Bronchial epithelial cell (primary cell): ENCODE measurements at places on chromosomes 7 and 10. TPM values are rescaled to one million over a fixed set of nuclear protein-coding genes. Genes with fewer than 3 reads are reported as not detected.
A peak's percentile ranks its signal among the peaks of the same experiment; 100 is the strongest.

GRCh38 chr10:100522107-100522801 is 2.6 kb upstream of the SEC31B start:
- peak; percentile 89 for DNase-seq

DNA sequence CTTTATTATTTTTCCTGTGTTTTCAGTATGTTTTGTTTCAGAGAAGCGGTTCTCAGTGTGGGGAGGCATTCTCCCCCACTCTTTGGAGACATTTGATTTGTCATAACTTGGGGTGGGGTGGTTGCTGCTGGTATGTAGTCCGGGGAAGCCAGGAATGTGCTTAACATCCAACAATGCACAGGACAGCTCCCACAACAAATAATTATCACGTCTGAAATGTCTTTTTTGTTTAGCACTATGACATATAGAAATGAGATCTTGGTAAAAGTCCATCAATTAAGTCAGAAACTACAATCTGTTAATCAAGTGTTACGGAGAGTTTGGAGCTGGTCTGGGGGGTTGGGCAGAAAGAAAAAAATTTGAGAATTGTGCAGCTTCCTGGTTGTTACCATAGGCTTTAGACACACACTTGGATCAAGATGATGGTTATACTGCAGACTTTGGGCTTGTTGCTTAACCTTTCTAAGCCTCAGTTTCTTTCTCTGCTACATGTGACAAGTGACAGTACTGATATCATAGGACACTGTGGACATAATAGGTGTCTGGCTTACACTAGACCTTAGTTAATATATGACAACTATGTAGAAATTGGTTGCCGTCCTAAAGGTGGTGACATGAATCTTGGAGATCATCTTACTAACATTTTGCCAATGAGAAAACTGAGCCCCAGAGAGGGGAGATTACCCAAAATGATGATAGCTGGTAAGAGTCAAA is 113.7 kb downstream of the LRMDA start:
- DNase-seq: no peak

GRCh38 chr10:91206837-91207474 is 13.5 kb upstream of the PCGF5 start:
- no peak for DNase-seq

Gene JCAD
- under 0.01 TPM in 1 of 2 replicates, not detected in the other for total RNA-seq

DNA sequence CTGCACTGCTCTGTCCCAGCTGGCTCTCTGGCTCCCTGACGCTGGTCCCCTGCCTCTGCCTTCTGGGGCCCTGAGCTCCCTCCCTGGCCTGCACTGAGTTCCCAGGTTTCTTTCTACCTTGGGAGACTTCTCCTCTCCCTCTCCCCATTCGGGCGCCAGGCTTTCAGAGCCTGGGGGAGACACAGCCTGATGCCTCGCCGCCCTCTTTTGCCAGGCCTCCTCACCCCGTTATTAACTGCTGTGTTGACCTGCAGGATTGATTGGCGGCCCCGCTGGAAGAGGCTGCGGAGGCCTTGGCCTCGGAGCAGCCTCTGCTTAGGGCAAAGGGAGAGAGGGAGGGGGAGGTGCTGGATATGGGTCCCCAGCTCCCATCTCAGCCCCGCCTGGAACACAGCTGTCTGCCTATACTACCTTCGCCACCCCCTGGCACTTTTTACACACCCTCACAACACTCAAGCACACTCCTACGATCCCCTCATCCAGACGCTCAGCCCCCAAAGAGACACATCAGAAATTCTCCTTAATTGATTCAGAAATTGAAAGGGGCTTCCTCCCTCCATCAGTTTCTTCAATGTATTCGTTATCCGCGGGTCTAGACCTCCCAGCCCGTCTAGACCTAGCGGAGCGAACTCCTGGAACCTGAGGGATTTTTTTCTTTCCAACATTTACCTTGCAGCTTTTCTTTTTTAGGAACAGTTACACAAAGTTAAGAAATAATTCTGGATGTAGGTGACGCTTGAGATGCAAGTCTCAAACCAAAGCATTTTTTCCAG is 7.1 kb upstream of the PAX2 start:
- DNase-seq: no peak

- no peak for DNase-seq
Measured at GRCh38 chr10:123069246-123069986, 60.6 kb downstream of the ACADSB start.

Gene GDF2
- not detected in 2 replicates for total RNA-seq

Gene KCND2
- total RNA-seq: under 0.01 TPM in 1 of 2 replicates, not detected in the other

- DNase-seq: no peak
Measured at GRCh38 chr10:71829171-71829570, 21.9 kb downstream of the PSAP start.

GRCh38 chr10:98128802-98129201 is 5.7 kb upstream of the R3HCC1L start:
- no peak for DNase-seq

GRCh38 chr10:98086837-98087708 is 47.4 kb upstream of the R3HCC1L start:
- no peak for DNase-seq

DNA sequence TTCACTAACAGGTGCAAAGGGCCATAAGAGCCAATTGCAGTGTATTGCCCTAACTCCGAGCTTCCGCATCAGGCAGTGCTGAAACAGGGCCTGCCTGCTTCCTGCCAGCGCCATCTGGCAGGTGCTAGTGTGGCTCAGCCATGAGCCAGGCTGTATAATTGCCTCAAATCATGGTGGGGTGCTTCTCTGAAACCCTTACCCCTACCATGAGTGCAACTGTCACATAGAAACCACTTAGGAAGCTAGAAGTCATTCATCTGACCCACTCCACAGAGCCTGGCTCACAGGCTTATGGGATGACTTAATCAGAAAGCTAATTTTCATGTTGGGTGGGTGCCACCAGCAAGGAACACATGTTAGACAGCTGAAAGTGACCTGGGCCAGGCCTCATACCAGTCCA is 133.3 kb upstream of the LAMB4 start:
- DNase-seq: no peak

Gene FAM149B1
- 17.6 and 24.3 TPM in 2 replicates for total RNA-seq

- DNase-seq: no peak
Measured at GRCh38 chr10:104683567-104683966, 42.5 kb downstream of the SORCS3 start.

DNA sequence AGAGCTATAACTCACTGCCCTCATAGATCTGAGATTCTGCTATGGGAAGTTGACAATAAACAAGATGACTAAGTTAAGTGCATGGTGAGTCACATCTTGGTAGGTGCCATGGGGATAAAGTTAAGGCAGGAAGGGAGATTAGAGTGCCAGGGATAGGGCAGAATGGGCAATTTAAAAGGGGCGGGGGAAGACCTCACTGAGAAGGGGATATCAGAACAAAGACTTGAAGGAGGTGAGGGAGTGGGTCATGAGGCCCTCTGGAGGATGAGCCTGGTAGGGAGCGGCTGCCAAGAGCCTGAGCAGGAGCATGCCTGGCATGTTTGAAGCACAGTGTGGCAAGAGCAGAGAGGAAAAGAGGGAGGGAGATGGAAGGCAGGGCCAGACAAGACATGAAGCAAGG is 34.8 kb upstream of the INMT start:
- DNase-seq: peak; percentile 77

- no peak for DNase-seq
Measured at GRCh38 chr7:8985255-8985654, 551.8 kb downstream of the NXPH1 start.

Gene GDF10
- not detected in 2 replicates for total RNA-seq

- DNase-seq: no peak
Measured at GRCh38 chr10:11756766-11757315, 14.7 kb downstream of the ECHDC3 start.

DNA sequence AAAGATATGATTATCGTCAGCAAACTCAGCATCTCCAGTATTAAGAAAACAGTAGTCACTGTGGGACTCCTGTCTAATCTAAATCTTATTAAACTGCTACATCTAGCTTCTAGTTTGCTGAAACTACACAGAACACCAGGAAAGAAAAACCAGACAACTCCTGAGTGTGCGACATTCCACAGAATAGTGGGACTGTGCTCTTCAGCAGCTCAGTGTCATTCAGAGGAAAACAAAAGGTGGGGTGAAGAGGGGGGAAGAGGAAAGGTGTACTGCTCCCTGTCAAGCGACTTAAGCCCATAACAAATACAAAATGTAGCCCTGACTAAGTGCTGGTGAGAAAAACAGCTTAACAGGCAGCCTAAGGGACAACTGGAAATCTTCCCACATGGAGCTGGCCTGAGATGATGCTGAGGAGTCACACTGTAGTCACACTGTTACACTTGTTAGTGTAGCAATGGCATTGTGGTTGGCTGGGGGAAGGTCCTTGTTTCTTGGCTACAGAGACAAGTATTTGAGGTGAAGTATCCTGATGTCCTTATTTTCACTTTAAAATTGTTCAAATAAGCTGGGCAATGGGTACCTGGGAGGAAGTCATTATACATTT is 135.5 kb downstream of the USP6NL start:
- DNase-seq: peak; percentile 3

- no peak for DNase-seq
Measured at GRCh38 chr7:24716480-24717246, 40.6 kb downstream of the GSDME start.

Gene SSC4D
- total RNA-seq: 0.79 and 1.3 TPM in 2 replicates

Gene SUMF2
- total RNA-seq: 220 and 228 TPM in 2 replicates
